ENCODE measurements at places on chromosomes 6 and 20.

- DNase-seq, result no peak
Measured at GRCh38 chr6:108710030-108710429, 138.2 kb upstream of the ARMC2 start.

DNA sequence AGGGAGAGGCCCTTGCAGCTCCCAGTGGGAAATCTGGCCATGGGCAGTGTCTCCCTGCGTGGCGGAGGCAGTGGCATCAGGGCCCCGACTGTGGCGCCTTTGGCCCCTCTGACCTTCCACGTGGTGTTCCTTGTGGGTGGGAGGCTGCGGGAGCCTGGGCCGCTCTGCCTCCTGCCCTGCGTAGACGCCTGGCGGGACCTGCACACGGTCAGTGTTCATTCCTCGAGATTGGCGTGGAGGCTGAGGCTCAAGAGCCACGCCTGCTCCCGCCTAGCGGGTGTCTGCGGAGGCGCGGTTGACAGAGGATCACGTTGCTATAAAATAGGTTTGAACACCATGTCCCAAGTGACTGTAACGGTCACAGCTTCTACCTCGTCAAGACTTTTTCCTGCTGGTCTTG, 14.0 kb downstream of the COL9A3 start:
- no peak for DNase-seq

DNA sequence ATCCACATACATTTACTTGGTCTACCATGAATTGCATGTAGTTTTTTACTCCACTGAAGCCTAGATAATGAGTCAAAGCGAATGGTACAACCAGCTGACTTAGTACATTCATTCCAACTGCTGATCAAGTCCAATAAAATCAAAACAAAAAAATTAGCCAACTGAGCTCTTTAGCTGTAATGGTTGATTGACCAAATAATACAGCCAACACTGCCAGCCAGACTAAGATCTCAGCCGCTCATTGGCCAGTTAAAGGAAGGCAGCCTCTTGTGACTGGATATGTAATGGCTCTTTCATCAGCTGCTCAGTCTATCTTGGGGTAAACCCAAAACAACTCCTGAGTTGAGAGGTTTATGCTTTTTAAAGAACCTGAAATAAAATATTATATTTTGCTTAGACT, 204.3 kb upstream of the RSPO3 start:
- no peak for DNase-seq

DNA sequence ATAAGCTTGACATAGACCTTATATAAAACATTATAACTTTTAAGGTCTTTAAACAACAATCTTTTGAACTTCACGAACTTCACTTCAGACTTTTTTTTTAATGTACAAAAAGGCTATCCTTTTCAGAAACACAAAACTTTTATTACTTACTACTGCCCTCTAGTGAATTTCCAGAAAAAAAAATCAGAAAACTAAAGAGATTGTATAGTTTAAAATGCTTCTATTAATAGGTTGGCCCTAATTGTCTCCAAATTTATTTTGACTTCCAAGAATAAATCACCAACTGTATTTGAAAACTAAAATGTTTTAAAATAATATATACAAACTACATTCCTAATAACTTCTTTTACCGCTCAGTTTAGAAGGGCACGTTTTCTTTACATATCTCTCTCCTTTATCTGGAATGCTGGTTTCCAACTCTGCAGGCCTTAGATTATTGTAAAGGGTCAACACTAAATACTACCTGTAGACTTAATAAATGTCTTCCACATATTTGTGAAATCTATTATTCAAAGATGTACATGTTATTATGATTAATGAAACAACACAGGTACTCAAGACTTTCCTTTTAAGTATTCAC, 66.8 kb downstream of the LMBRD1 start:
- no peak for DNase-seq

DNA sequence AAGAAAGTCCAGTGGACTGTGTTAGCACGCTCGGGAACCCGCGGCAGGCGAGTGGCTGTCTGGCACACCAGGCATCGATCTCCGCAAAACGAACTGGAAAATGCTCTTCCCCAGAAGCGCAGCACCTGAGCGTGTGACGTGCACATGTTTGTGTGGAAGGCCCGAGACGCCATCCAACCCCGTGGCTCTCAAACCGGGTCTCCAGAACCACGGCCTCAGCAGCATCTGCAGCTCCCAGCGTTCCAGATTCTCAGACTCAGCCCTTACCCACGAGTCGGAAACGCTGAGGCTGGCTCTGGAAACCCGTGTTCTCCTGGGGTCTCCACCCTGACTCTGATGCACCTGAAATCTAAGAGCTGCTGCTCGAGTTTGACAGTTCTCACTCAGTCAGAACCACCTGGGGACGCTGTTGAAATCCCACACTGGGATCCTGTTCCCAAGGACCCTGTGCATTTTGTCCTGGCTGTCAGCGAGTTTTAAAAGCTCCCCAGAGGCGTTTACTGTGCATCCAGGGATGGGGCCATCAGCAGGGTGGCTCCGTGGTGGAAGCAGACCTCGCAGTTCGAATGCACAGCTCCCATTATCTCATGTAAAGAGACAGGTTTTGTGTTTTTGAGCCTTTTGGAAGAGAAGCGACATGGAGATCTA, 69.0 kb downstream of the DLL1 start:
- DNase-seq, result no peak

DNA sequence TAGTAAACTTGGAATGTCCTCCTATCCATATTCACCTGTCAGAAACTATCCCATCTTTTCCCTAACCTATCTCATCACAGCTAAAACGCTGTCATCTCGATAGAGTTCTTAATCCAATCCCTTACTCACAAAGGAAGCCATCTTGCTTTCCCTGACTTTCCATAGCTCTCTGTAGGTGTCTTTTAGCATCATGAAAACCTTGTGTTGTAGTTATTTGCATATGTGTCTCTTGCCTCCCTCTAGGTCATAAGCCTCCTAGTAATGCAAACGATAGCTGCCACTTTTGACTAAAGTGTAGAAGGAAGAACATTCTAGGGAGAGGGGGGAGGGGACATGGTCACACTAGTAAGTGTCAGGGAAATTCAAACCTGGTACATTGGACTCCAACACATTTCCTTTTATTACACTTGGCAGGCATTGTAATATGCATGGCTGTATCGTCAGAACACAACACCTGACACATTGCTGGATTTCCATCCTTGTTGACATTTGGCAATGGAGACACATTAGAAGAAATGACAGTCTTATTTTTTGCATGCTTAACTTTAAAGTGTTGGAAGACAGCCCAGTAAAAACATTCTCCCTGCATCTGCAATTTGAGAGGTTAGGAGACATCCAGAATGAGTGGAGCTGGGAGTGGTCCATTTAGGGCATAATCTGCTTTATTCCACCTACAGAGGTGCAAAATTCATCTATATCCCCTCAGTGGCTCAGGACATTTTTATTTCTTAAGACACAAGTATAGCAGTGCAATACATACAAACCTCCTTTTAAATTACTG, 283.4 kb downstream of the HAO1 start:
- no peak for DNase-seq

GRCh38 chr20:3580412-3580811, 82.8 kb downstream of the GFRA4 start:
- no peak for DNase-seq

- no peak for DNase-seq
Measured at GRCh38 chr6:100261486-100261885, 203.2 kb downstream of the SIM1 start.

DNA sequence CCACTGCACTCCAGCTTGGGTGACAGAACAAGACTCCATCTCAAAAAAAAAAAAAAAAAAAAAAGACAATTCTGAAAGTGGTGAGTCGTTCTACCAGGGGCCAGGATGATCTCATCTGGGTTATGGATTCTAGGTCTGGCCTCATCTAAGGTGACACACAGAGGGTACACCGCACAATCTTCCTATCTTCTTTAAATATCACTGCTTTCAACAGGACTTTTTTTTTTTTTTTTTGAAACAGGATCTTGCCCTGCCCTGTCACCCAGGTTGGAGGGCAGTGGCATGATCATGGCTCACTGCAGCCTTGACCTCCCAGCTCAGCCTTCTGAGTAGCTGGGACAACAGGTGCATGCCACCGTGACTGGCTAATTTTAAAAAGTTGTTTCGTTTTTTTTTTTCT, 67.7 kb downstream of the SLC16A10 start:
- DNase-seq, result no peak

DNA sequence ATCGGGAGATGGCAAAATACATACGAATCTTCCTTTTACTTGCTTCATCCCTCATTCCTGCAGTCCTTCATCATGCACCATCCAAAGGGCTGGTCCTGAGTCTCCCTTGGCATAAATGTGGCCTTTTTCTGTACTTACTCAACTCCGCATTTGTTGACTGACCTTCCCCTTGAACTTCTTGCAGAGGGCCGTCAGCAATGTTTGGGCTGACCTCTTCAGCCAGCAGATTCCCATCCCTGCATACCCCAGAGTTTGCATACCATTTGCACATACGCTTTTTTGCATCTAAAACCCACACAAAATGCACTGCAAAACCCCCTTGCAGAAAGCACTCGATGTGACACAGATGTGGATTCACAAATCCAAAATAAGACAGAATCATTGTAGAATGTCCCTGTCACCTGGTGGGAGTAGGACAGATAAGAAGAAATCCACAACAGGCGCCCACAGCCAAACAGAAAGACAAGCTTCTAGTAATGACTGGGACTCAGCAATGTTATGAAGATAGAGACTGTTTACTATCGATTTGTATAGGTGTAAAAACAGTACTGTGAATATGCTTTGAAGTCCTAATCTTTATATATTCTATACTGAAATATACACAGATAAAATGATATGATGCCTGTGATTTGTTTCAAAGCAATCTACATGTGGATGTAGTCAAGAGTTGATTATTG, 45.8 kb downstream of the TBC1D7 start:
- no peak for DNase-seq

DNA sequence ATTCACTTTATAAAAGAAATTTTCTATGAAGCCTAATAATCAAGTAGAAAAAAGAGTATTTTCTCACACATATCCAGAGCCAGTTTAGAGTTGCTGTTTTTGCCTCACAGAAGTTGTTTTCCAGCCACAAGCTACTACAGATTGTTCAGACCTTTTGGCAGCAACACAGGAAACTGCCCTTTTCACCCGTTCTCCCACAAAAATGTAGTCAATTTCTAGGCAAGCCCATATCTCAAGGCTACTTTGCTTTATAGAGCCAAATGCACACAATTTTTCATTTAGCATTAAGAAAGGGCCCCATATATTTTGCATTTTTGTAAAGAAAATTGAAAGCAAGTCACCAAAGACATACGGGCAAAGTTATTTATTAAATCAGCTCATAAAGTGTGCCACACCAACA, 49.5 kb downstream of the EPB41L2 start:
- no peak for DNase-seq

DNA sequence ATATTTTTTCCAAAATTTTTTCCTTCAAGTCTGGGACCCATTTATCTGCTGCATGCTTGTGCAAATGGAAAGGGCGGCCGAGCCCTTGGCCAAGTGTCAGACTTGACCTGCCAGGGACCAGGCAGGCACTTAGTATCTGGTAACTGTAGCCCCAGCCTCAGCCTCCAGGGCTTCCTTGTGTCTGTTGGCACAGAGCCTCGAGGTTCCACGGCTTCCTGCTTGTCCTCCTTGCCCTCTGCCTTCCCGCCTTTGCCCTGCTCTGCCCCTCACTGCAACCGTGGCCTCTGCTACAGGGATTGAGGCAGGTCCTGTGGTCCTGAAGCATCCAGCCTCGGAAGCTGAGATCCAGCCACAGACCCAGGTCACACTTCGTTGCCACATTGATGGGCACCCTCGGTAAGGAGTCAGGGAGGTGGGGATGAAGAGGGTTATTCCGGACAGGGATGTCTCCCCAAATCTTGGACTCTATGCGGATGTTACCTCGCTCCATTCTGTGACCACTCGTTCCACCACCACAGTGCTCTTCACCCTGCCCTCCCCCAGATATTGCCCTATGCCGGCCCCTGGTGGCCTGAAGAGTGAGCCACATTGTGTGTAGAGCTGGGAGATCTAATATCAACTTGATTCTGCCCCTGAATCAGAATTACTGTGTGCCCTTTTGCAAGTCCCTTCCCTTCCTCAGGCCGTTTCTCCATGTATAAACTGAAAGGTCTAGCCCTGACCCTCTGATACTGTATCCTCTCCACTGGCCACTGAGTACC, 41.5 kb upstream of the SRF start:
- no peak for DNase-seq

- no peak for DNase-seq
Measured at GRCh38 chr6:85864453-85865401, 222.0 kb upstream of the SYNCRIP start.

GRCh38 chr6:51029561-51029960, 210.9 kb downstream of the TFAP2B start:
- DNase-seq, result no peak

DNA sequence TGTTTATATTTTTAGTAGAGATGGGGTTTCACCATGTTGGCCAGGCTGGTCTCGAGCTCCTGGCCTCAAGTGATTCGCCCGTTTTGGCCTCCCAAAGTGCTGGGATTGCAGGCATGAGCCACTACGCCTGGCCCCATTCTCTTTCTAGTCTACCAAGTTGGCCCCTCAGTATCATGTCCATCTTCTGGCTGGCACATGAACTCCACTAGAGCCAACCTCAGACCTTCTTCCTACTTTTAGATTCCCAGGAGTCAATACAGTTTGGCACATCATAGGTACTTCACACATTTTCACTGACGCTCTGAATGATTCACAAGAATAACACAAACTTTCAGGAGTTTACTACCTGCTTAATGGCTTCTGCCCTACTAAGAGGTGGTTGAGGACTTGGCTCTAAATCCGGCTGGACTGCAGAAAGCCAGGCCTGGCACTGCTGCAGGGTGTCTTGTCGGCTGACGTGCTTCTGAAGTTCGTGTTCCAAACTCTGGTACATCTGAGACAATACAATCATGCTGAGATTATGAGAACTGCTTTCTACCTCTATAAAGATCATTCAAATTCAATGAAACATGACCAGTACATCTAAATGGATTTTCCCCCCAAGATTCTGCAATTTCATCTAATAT, 293.3 kb downstream of the SYNE1 start:
- DNase-seq, result no peak

GRCh38 chr6:130503146-130503545, 137.3 kb downstream of the TMEM200A start:
- no peak for DNase-seq
